ENCODE measurements at places on chromosomes 11 and 22. TPM values are rescaled to one million over a fixed set of nuclear protein-coding genes. Genes with fewer than 3 reads are reported as not detected.

DNA sequence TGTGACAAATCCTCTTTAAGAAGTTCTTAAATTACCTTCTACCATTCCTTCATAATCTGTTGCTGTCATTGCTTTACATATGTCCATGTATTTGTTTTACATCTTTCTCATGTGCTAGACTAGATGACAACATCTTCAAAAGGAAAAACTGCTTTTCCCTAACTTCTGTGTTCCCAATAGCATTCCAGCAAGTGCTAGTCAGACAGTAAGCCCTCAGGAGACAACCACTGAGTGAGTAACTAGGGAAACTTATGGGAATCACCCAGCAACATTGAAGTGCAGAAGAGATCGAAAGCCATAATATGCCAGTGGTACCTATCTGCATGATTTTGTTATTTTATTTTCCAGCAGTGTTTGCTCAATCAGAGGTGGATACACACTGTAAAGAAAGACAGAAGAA lies 889.7 kb upstream of the API5 start:
- no peaks in the 10 kb centered on the region for H3K4me1 ChIP-seq
- no peak overlapping the region for H3K4me3 ChIP-seq

DNA sequence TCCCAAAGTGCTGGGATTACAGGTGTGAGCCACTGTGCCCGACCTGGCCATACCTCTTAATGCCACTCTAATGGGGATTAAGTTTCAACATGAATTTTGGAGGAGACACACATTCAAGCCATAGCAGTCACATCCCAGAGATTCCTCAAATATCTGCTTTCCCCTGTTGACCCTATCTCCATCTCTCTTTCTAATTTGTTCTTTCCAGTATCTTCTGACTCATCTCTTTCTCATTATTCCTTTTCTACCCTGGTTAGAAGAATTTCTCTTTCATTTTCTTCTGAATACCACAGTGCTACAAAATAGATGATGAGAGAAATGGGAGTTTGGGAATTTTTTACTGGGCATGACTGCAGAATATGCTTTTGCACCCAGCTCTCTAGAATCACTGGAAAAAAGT lies 5.1 kb downstream of the OR10V1 start:
- H3K27me3 ChIP-seq = no peaks in the 10 kb centered on the region
- no peak for DNase-seq
- no peak overlapping the region for H3K4me3 ChIP-seq
- H3K36me3 ChIP-seq = no peaks in the 10 kb centered on the region

DNA sequence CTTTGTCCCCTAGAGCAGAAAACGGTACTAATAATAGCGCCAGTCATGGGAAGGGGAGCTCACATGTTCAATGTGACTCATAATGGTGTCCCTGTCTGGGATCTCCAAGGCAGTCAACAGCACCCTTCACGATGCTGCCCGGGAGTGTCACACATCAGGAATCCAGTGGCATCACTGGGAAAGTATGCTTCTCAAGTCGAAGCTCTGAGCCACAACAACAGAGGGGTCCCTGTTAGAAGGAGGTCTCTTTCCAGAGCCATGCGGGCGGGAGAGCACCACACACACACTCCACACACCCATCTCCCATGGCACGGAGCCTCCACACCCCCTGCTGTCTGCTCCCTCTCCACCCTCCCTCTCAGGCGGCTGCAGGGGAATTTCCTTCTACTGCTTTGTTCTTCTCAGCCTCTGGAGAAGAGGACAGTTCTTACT lies 119.7 kb downstream of the ETS1 start:
- peak overlapping the region; percentile 93 for H3K27ac ChIP-seq
- H3K27me3 ChIP-seq = no peaks in the 10 kb centered on the region
- H3K4me1 ChIP-seq = peaks cover 66% of the 10 kb centered on the region
- peak; percentile 99 for DNase-seq
- H3K4me3 ChIP-seq = peak overlapping the region; percentile 11

The P2RX6 gene
- total RNA-seq = 1.6 TPM

The IGSF22 gene
- total RNA-seq = not detected

The GLYAT gene
- not detected for total RNA-seq

The WNT7B gene
- total RNA-seq = not detected
